ENCODE measurements at places on chromosomes 2 and 18.

DNA sequence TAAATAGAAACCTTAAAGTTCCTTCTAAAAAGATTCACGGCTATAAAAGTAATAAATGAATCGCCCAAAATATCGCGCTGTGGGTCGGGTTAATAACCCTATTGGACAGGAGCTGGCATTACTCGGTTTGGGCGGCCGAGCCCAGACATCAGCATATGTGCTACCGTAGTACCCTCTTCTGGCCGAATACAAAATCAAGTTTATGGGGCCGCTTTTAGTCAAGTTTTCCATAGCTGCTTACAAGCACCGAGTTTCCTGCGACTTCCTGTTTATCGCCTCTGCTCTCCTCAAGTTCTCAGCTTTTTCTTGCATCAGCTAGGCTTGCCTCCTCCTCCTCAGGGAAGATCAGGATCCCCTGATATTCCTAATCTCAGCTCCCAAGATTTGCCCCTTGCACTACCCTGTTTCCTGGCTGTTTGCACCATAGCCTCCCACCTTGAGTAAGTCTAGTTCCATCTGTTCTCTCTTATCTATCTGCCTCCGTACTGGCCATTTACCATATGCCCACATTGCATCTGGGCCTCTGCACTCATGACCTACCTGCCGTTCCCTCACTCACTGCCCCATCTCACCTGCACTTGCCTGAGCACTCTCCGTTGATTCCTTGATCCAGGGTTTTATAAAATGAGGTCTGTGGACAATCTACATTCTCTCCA is 56.1 kb downstream of the SLC35F5 start:
- peak; percentile 72 for DNase-seq

- no peak for DNase-seq
Observed at GRCh38 chr2:145771525-145771924, 1251.6 kb upstream of the ZEB2 start.

DNA sequence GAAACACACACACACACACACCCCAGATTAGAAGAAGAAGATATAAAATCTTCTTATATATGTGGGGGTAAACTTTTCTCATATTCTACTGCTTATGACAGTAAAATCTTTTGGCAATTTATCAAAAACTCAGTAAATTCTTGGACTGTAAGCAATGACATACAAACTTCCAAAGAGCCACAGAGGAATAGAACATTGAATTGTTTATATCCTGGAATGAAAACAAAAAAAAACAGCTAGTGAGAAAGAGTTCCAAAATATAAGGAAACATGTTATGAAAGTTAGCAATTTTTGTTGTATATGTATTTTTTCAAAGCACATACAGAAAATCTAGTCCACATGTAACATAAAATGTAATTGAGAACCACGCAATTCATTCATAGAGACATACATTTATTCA is 764.9 kb downstream of the DSC3 start:
- no peak for DNase-seq

- no peak for DNase-seq
Observed at GRCh38 chr2:13508671-13509070, 791.9 kb downstream of the TRIB2 start.

DNA sequence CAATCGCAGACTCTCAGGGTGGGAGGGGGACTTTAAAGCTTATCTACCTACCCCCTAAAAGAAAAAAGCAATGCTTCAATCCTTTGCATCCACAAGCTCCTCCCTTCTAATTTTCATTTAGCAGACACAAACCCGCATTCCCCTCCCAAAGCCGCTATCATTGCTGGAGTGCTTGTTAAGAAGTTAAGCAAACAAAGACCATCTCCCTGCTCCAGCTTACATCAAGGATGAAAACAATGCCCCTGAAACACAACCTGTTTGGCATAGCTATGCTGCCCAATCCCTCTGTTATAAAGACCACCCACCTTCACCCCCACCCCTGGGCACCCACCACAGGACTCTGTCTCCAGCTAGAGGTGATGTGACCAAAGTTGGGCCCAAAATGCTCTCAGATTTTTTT is 33.0 kb downstream of the REEP1 start:
- DNase-seq = no peak

DNA sequence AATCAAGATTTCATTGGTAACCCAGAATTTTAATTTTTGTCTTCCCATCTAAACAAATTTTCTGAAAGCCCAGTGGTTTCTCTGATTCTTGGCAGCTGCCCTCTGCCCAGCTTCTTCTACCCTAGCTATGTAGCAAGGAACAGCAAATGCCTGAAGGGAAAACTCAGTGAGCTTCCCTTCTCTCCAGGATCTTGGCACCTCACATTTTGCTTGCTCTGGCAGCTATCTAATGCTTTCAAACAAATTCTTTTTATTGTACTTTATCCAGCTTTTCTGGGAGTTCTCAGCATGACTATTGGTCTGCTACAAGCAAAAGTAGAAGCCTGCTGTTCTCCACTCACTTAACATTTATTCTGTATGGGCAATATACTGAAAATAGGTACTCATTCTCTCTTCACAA is 18.3 kb upstream of the GFPT1 start:
- DNase-seq = no peak

DNA sequence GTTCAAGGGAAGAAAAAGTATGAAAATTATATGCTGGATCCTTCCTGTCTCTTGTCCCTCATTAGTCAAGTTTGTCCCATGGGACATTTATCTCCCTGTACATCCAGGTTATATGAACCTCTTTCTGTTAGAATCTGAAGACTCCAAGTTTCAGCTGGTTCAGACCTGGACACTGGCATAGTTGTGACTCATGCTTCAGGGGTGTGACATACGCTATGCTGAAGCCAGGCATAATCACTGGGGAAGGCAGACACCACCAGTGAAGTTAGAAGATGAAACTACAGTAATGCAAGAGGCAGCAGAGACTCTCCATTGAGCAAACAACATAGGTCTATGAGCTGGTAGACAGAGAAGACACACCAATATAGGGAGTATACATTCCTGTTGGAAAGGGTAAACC is 269.7 kb upstream of the SLC8A1 start:
- no peak for DNase-seq

DNA sequence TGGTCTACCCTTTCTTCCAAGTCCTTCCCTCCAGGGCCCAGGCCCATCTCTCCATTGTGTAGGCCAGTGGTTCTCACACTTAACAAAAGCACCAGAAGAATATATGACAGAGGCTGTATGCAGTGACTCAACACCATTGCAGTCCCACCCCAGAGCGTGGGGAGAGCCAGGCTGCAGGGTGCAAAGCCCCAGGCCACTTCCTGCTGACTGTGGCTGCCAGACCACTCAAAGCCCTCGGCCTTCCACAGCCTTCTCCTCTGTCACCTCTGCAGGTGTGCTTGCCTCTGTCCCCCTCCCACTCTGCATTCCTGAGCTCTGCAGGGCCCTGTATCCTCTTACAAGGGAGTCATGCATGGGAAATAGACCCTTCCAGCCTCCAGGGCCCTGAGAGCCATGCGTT is 40.4 kb upstream of the ARHGEF4 start:
- DNase-seq = no peak

DNA sequence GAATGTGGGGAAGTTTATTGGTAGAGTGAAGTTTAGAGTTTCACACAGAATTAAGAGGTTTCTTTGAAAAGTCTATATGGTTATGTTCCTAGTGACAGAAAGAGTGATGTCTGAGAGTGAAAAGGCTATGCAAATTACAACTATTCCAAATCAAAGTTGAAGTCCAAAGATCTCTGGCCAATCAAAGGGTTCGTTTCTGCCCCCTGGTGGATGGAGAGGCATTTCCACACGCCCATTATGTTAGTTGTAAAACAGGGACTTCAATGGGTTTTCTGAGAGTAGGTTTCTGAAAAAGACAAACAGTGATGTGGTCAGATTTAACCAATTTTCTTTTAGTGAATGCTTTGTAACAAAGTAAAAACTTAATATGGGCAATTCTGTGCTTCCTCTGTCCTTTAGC is 441.5 kb upstream of the POU3F3 start:
- no peak for DNase-seq

- no peak for DNase-seq
Observed at GRCh38 chr2:168730344-168730743, 72.1 kb upstream of the NOSTRIN start.

DNA sequence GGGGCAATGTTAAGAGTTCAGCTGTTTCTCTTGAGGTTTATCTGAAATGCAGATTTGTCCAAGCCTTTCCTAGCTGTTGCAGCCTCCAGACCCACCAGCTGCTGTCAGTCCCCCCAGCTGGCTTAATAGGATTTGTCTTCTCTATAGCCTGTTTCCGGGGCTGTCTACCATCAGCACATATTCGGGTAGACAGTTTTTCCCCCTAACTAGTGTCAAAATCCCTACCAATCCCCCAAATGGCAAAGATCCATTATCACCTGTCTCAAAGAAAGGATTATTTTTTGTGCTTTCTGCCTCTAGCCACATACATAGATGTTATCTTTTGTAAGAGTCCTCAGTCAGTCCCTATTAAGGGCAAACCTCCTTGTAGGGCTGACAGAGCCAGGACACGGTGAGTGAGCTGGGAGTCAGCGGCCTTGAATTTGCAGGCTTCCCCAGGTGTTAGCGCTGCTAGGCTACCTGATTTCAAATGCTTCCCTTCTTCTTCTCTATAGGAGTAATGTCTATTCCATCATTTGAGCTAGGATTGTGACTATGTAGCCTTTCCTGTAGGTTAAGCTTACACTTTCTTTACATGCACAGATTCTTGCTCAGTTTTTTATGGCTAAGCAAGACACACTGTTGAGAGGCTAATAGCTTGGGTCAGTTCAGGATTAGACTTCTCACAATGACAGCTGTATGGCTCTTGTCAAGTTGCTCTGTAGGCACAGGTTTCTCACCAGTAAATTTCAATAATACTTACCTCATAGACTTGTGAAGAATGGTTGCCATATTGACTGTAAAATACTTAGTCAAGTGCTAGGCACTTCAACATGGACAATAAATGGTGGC is 171.1 kb upstream of the UNC80 start:
- DNase-seq = no peak

DNA sequence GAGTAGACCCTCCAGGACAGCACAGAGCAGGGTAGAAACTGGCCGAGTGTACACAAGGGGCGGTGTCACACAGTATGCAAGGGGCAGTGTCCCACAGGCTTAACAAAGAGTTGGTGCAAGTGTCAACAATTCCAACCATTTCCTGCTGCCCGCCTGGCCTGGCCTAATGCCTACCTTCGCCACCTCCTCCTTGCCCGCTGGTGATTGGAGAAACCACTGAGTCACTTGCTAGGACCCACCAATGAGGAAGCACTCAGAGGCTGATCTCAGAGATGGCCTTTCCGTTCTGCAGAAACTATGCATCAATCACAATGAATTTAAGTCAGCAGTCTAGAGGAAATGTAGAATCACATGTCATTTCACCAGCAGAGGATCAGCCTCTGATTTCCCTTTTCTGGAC is 263.3 kb upstream of the PKDCC start:
- no peak for DNase-seq

DNA sequence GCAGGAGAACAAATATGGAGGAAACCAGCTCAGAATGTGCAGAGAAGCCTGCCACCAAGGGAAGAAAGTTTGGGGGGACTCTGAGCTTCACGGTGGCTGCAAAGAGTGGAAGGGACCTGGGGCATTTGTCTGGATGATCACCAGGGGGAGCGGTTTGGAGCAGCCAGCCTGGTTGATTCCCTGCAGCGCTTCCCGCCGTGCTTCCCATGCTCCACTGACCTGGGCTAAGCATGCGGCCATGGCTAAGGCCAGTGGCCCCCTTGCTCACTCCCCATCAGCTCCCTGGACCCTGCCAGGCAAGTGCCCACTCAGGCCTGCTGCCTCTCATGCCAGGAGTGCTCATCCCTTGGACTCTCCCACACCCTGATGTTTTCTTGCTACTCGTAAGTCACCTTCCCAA is 27.0 kb downstream of the NTSR2 start:
- DNase-seq = no peak

- no peak for DNase-seq
Observed at GRCh38 chr18:22637787-22638186, 220.1 kb upstream of the CTAGE1 start.

- DNase-seq = no peak
Observed at GRCh38 chr18:10044054-10044453, 130.2 kb downstream of the VAPA start.

DNA sequence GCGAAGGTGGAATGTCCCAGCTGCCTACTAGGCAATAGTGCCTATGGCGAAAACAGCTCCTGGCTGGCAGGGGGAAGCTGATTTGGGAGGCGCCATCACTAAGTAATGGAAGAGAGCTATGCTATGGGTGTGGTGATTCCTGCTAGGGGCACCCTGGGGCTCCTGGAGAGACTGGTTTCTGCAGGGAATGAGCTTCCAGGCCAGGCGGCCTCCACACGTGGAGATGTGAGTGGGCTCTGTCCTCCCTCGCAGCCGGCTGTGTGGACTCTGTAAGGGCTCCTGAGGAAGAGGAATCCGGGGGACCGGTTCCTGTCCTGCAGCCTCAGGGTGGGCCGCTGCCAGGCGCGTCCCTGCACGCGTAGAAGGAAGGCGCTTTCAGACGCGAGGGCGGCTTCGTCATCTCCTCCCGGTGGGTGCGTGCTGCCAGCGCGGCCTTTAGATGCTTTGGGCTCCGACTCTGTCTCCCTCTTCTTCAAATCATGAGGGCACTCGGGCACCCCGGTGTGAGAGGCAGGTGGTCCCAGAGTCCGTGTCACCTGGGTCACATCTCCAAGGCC is 55.5 kb upstream of the ANKRD62 start:
- DNase-seq = no peak

DNA sequence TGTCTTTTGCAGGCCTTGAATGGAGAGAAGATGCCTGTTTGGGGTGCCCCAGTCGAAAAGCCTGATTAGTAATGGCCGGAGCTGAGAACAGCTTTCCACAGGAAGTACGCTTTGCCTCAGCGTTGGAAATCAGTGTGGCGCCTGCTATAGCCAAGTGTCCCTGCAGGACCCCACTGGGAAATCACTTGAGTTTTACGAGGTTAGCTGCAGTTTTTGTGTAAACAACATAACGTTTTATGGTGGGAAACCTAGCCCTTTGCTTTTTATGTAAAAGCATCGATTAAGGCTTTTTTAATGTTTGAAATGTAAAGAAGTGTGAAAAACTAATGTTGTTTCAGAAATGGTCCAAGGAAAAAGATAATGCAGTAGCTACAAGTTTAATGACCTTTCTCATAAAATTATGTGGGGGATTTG is 234.2 kb downstream of the TTC32 start:
- DNase-seq = no peak

DNA sequence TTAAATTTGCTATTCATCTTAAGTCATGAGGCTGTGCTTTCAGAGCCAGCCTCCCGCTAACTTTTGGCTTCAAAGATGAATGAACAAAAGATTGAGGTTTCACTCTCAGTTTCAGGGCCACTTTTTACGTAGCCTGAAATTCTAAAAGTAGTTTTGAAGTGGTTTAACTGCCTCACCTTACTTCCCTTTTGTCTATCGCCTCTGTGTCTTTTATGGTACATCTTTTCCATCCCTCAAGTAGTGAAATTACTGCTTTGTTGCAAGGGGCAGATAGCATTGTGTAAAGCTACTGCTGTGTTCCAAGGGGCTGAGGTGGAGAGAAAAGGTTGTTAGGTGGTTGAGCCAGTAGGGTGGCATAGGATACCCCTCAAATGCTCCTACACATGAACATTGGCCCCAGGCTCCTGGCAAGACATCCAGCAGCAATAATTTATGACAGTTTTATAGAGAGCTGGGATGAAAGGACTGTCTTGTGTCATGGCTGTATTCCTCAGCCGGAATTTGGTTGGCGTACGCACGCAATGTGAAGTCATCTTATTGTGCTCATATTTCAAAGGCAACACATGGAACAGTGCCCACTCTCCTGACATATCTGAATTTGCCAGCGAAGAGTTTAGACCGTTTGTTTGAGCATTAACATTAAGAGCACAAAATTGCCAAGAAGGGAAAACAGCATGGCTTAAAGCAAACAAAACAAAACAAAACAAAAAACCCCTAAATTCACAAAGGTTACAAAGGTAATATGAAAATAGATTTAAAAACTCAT is 32.2 kb downstream of the QPCT start:
- peak; percentile 68 for DNase-seq
